ENCODE measurements at places on chromosomes 2 and 18.

DNA sequence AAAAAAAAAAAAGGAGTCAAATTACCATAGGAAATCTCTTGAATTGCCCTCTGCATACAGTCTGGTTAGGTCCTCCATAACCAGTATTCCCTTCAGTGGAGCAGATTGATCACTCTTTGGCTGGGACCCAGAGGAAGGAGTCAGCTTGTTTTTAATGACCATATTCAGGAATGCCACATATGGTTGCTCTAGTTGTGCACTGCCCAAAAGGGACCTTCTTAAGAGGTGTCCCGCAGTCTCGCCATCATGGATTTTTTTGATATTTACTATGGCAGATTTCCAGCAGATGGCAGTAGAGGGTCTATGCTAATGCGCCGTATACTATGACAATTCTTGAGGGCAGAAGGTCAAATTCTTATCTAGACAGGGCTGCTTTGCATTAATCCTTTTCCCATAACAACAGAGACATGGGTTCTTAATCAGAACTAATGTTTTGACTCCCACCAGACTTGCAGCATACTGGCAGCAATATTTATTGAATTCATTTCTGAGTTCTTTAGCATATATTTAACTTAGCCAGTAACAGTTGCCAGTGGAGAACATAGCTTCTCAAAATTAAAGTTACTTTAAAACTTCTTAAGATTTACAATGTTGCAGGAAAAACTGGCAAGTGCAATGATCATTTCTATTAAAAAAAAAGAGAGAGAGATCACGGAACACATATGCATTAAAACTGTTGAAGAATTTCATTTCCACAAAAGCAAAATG lies 31.8 kb upstream of the INPP4A start:
- DNase-seq, result peak; percentile 2

- no peak for DNase-seq
Observed at GRCh38 chr2:130896813-130897212, 60.1 kb downstream of the ARHGEF4 start.

DNA sequence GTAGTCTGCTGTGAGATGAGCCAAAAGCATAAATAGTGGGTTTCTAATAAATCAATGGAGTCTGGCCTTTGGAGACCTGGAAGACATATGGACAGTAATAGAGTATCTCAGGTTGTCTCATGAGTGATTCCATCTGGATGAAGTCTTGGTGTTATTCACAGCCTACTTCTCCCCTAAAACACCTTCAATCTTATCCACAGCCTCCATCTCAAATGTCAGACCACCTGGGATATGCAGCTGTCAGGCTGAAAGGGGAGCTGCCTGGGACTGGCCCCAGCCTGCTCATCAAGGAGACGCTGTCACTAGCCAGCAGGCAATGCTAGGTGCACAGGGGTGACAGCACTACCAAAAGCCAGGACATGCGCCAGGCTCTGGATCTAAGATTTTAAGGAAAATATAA lies 684.0 kb upstream of the ZEB2 start:
- DNase-seq, result no peak

GRCh38 chr2:12428324-12428723 lies 288.4 kb upstream of the TRIB2 start:
- no peak for DNase-seq

- DNase-seq, result no peak
Observed at GRCh38 chr2:241857041-241857541, 1.6 kb downstream of the PDCD1 start.
